Muscle of arm (tissue), 14 donors: ENCODE measurements at places on chromosomes 5 and 9. TPM values are rescaled to one million over a fixed set of nuclear protein-coding genes. Genes with fewer than 3 reads are reported as not detected.

DNA sequence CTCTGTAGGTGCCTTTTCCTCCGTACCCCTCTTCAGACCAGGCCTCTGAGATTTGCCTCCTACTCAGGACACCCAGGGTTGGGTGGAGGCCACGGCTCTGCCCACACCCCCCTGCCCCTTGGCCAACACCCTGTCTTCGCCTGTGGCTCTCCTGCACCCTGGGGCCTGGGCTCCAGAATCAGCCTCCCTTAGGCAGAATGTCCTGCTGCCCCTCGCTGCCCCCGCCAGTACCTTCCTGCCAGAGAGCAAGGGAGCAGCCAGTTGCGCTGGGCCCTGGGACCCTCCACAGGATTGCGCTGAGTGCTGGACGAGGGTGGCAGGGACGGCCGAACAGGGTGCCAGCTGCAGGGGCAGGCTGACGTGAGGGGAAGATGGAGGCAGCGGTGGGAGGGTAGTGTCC is 53.5 kb downstream of the COL5A1 start:
- no peak for DNase-seq

- DNase-seq, result no peak
Measured at GRCh38 chr9:12849486-12850003, 74.7 kb downstream of the LURAP1L start.

DNA sequence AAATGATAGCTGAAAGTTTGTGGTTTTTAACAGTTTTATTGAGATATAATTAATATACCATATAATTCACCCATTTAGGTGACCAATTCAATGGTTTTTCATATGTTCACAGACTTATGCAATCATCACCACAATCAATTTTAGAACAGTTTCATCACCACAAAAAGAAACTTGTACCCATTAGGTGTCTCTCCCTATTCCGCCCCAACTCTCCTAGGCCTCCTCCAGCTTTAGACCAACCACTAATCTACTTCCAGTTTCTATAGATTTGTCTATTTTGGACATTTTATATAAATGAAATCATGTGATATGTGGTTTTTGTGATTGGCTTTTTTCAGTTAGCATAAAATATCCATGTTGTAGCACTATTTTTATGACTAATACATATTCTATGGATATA is 38.6 kb downstream of the YTHDC2 start:
- DNase-seq, result no peak

DNA sequence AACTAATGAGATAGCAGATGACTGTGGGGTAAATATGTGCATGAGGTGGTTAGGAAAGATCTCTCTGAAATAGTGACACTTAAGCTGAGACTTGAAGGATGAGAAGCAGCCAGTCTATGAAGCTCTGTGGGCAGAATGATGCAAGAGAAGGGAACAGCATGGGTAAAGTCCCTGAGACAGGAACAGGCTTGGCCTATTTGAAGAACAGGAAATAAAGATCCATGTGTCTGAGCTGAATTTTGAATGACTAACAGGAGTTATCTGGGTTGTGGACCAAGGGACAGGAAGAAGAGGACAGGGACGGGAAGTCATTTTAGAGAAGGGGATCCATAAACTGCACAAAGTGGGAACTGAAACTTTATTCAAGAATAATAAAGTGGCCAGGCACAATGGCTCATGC is 25.6 kb upstream of the HMGCS1 start:
- DNase-seq, result no peak

- no peak for DNase-seq
Measured at GRCh38 chr5:178861627-178862026, 1.9 kb downstream of the ZNF354B start.

DNA sequence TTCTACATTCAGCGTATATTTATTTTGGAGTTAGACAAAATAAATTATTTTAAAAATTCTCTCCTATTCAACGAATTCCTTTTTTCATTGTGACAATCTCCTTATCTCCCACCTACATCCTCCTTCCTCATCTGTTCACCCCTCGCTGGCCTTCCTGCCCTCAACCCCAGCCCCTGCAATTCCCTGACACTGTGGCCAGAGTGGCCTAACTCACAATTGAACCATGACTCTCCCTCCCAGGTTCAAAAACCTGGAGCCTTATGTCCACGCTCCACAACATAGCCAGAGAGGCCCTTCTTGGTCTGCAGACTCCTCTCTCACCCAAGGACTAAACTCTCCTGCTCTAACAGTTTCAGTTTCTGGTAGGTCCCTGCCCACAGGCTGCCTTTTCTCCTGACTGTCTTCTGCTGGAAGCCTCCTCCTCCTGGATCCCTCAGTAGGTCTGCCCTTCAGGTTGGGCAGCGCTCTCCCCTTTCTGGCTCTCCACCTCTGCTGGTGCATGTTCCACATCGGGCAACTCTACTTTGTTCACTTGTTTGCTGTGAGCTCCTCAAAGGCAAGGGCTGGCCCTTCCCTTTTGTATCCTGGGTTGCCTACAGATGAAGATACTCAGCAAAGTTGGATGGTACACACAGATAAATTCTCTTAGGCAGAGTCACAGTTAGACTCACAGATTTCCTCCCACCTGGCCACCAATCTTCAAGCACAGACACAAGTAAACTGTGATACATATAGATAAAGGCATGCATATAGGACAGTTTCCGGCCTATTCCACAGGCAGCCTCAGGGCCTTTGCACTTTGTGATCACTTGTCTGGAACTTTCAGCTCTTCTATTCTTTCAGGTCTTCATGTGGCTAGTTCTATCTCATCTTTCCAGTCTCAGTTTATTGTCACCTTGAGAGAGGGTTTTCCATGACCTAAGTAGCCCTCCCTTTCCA is 19.8 kb upstream of the MYORG start:
- no peak for DNase-seq

DNA sequence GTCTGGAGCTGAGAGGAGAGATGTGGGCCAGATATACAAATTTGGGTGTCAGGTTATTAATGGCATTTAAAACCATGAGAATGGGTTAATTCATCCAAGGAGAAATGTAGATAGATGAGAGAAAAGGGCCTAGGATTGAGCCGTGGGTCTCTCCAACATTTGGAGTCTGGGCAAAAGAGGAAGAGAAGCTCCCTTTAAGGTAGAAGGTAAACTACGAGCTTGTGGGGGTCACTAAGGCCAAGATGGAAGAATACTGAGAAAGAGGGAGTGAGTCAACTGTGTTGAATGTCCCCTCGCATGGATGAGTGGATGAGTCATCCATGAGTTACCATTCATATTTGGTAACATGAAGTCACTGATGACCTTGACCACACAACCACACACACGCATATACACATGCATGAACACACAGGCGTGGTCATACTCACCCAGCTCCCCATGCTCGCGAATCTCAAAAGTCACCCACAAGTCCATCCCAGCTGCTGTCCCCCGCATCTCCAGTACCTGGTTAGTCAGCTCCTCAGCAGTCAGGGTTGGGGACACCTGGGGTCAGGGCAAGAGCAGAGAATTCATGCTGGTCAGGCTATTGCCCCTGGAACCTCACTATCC is 6.8 kb upstream of the FCHSD1 start:
- no peak for DNase-seq

DNA sequence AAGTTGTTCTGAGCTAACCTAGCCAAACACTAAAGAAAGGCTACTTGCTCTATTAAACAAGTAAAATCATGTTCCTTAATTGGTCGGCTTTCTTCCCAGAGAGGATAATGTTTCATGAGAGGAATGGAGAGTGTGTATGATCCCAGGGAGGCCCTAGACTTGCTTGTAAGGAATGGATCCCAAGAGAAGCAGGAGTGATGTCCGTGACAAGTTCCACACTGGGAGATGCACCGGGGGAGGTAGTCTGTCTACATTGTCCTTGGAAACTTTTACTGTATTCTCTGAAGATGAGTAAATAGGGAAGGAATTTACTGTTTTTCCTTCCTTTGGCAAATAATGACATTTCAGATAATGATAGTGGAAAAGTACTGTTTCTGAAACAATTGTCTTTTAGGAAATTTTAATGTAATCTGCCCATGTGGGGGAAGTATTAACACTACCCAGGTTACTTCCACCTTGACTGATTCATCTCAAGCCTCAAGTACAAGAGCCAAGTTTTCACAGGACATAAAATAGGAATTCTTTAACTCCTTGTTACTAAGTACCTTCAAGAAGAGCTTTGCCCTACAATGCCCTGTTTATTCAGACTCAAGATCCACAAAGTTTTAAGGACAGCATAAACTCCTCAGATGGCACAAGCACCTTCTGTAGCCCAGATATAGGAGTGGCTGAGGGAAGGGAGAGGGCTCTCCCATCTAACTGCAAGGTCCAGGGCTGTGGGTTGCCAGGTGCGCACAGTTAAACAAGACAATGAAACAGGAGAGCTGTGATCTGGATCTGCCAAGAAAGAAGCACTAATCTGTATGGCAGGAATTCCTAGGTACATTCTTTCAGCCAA is 152.1 kb downstream of the GNA14 start:
- DNase-seq, result peak; percentile 88

DNA sequence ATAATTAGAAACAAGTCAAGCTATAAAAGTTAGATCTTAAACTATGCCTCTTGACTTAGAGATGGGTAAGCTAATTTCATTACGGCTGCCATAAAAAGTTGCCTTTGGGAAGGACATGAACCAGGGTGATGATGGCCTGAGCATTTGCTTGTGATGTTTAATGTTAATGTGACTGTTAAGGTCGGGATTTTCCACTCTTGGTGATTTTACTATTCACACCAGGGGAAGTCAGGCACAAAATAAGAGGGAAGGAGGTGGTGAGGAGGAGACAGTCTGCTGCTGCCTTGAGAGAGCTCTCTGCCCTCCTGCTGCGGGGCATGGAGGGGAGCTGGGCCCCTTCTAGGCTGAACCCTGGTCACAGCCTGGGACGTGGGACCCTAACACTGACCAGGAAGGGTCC is 34.4 kb downstream of the AHRR start:
- DNase-seq, result no peak

DNA sequence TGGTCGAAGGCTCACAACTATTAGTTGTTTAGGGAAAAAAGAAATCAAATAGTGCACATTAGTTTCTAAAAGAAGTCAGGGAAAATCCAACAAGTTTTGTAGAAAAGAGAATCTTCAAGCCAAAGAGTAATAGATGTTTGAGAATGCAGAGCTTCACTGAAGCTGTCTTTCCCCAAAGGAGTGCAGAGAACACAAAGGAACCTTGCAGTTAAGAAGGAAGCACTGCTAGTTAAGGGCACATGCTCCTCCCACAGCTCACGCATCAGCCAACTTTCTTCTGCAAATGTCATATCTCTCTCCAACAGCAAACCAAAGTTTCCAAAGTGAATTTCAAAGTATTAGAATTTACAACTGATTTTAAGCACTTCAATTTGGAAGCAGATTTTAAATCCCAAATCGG is 116.4 kb upstream of the FST start:
- peak; percentile 66 for DNase-seq

The NDFIP1 gene
- not detected for polyA plus RNA-seq

The ABO gene
- 2.0 TPM for polyA plus RNA-seq

The SUSD3 gene
- polyA plus RNA-seq, result 2.2 TPM

The TRPM6 gene
- not detected for polyA plus RNA-seq

The NUTM2F gene
- not detected for polyA plus RNA-seq

The MAMDC2 gene
- 7.3 TPM for polyA plus RNA-seq

The UGT3A2 gene
- polyA plus RNA-seq, result not detected
